Kidney glomerular epithelial cell (primary cell): ENCODE measurements at places on chromosomes 4 and X.

- DNase-seq: no peak
These were observed 188.4 kb upstream of the TBC1D9 start for GRCh38 chr4:140944572-140944971.

DNA sequence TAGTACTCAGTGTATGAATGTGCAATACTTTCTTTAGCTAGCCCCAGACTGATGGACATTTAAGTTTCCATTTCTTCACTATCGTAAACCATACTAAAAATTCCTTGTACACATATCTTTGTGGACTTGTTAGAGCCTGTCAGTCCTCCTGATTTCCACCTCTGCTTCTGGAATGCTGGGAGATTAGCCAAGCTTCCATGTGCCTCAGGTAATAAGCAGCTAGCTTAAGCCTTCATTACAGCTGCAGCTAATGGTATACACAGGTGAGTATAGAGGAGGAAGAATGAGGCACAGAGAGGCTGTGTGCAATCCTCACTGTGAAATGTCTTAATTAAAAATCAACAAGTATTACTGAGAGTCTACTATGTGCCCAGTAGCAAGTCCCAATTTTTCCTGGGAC lies 9.8 kb downstream of the SMIM9 start:
- no peak for DNase-seq

GRCh38 chr4:158169931-158170690 lies 2.7 kb downstream of the GASK1B start:
- peak; percentile 21 for DNase-seq

GRCh38 chrX:11484290-11484689 lies 181.4 kb downstream of the ARHGAP6 start:
- DNase-seq: no peak

DNA sequence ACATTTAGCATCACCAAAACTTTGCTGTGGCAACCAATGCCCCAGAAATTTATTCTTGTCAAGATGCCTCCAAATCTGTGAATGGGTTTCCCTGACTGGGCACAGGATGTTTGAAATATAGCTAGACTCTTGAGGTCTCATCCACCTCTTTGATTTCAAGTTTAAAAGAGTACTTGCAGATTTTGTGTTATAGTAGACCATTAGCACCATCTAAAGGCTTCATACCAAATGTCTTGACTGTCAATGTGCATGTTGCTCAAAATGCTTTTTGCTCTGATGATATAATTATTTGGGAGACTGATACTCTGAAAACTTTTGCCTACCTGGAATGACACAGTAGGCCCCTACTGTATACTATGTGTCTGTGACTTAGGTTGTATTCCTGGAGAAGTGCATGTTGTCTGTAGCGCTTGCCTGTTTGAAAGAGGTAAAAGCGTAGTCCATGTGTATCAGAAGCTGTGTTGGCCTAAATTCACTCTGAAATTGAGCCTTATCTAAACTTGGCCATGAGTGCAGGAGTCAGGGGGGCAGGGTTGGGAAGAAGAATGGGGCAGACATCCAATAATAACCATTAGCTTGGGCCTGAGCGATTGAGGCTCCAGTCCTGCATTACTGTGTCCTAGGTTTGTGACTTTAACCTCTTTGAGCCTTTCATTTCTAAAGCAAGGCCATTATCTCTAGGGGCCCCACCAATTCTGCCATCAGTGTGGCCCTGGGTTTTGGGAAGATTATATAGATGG lies 33.8 kb downstream of the NDP start:
- peak; percentile 1 for DNase-seq

DNA sequence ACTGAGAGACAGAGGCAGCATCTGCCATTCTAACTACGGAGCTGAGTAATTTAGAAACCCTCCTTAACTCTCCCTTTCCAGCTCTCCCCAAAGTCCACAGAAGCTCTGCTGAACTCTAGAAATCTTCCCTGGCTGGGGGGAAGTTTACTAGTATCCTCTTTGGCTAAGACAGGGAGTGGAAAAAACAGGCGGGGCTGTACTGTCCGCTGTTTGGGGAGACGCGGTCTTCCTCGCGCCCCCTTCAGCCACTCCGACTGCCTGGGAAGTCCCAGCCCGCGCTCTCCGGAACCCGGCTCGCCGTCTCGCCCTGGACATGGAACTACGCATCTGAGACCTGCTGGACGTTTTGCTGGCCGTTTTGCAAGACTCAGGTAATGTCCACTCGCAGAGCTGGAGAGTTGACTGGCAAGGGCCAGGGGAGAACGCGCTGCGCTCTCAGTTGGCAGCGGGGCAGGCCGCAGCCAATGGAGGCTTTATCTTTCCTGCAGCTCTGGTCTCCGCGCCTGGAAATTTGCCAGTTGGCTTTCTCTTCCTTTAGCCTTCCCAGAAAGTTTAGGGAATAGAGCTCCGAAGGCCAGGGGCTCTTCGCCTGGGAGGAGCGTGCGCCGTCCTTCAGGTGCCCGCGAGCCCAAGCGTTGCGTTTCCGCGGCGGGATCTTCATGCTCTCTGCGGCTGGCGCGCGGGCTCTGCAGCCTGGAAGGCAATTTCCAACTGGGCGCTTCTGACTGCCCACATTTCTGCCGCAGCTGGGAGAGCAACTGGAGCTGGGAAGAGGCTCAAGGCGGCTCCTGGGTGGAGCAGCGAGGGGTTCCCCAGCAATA lies 892 bp downstream of the IL1RAPL2 start:
- DNase-seq: no peak
